ENCODE measurements at places on chromosomes 2 and 18.

DNA sequence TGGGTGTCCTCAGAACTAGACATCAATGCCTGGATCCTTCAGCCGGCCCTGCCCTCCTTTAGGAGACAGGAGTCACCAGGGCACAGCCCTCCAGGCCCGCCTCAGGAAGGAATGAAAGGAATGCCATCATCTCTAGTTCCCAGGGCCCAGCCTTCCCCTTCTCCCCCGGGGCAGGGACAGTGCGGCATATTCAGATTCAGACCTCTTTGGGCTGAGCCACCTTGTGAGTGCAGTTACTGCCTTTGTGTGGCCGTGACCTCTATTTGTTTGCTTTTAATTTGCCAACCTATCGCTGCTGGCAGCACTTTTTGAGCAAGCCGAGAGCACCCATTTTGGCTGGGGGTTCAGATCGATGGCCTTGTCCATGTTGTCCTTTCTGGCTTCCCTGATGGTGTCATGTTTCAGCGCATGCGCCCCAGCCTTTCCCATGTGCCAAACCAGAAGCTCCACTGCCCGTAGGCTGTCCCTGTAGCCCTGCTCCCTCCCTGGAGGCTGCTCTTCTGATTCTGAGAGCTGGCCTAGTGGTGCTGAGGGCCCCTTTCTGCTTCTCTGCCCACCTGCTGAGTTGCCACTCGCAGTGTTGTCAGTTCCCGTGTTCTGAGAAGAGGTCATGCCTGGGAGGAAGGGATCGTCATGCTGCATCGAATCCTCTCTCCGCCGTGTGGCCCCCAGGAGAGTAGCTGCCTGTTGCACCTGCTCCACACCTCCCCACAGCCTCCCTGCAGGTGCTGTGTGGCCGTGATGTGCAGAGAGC lies 10.9 kb downstream of the ANKRD23 start:
- peak; percentile 94 for DNase-seq

GRCh38 chr2:30775833-30776232 lies 31.4 kb downstream of the CAPN13 start:
- no peak for DNase-seq

DNA sequence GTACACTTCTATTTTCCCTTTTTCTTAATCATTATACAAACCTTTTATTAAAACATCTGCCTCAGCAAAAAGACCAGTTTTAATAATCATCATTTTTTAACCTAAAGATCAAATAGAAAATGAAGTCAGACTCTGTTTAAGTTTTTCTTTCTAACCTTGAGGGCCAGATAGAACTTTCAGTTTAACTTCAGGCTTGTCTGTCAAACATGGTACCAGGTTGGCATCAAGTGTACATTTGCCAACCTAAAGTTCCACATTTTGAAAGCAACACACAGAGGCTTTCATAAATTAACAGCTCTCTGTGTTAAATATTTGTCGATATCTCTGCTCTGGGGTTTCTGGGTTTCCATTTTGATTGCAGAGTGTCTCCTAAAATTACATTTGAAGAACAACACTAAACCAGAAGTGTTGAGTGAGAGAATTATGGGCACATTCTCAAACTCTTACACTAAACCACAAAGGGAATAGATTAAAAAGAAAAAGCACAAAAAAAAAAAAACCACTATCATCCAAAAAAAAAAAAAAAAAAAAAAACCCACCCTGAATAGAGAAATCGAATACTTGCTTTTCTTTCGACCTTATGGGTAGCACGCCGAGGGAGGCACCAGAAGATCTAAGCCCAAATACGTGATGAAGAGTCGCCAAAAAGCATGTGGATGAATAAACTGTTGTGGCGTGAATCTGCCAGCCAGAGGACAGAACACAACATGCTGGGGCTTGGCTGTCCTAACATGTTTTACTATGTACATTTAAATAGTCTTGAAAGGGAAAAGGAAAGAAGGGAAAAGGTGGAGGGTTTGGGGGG lies 166.2 kb downstream of the TCF4 start:
- DNase-seq = peak; percentile 62

DNA sequence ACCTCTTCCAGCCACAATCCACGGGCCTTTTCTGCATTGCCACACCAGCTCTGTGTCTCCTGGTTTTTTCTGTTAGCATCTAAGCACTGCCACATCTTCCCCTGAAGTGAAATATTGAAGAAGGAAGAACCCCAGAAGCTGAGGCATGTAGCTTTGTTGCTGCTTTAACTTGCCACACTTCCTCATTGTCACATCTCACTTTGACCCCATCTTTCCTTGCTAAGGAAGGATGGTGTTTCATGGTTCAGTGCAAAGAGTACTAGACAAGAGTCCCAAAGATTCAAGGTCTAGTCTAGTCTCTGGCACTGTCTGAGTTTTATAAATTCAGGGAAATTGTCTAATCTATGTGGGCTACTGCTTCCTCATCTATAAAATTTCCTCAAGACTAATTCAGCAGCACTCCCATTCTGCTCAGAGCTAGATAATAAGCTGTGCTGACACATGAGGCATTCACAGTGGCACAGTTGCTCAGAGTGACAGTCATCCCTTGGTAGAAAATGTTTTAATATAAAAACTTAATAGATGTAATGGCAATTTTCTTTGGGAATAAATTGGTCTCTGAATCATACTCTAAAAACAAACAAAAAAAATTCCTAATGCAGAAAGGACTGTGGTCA lies 483.0 kb upstream of the ID2 start:
- no peak for DNase-seq

DNA sequence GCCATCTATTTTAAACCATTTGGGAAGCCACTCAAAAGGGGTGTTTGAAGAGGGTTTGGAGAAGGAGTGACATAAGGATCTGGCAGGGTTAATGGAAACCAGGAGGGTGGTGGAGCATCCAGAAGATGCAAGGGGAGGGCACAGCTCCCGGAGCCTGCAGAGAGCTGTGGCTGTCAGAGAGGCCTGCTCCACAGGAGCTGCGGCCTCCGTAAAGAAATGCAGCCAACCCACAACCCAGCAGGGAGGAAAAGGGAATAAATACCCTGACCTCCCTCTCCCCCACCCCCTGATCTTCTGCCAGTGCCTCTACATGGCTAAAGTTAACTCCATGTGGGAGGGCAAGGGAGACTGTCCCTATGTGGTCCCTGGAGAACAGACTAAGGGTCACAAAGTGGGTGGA lies 567.1 kb upstream of the POU3F3 start:
- no peak for DNase-seq

DNA sequence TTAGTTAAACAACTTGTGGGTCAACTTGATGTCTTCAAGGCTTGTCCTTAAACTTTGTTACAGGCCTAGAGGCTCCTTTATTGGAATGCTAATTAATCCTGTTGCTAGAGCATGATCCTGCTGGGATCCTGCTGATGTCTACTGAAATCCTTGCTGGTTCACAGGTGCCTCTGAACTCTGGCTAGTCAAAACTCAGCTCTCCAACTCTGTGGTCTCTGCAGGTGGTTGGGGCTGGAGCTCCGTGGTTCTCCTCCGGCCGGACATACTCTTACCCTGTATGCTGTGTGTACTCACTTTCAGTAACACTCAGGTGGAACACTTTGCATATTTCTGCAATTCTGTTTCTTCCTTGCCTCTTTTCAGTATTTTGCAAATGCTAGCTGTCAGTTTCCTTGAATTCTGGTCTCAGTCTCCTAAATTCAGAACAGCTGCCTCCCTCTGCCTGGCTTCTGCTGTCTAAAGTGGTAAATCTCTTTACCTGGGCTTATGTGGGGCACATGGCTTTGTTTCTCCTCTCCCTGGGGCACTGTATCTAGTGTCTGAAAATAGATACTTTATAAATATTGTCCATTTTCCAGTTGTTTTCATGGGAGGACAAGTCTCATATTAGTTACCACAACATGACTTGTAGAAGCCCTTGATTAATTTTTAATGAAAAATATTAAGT lies 113.0 kb downstream of the ATP9B start:
- DNase-seq = no peak

DNA sequence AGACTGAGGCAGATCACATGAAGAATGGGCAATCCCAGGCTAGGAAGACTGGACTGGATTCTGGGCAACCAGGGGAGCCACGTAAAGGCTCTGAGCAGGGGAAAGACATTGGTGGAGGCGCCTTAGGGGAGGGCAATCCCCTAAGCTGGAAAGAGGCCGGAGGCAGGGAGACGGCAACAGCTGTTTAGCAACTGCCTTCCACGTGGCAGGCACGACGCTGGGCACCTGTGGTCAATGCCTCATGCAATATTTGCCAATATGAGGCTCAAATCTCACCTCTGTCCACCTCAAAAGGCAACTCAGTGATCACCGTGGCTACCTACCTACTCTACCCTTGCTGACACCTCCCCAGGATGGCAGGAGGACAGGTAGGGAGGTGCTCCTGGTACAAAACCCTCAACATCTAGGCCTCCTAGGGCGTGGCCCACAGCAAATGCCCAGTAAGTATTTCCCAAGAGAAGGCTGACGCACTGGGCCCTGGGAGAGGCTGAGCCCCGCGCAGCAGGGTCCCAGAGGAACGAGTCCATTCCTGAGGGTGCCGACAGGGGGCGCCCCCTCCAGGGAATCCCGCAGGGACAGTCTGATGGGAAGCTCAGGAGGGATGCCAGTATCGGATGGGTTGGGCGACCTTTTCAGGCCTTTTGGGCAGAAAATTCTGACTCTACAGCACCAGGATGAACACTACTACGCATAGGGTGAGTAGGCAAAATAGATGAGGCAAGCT lies 8.9 kb downstream of the BOLA3 start:
- DNase-seq = no peak

DNA sequence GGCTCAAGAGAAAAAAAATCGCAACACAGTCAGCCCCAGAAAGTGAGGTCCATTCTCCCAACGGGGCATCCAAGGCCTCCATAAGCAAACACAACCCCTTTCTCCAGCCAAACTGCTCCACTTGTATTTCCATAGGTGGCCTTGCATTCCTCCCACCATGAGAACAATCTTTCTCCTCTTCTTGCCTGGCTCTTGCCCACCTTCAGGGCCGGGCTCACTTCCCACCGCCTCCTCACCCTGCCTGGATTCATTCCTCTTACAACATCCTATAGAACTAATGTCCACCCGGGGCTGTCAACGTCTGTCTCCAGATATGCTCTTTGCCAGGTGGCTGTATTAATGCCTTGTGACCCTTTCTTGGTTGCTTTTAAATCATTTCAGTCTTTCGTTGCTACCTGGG lies 124.5 kb downstream of the SMAD7 start:
- DNase-seq = no peak

DNA sequence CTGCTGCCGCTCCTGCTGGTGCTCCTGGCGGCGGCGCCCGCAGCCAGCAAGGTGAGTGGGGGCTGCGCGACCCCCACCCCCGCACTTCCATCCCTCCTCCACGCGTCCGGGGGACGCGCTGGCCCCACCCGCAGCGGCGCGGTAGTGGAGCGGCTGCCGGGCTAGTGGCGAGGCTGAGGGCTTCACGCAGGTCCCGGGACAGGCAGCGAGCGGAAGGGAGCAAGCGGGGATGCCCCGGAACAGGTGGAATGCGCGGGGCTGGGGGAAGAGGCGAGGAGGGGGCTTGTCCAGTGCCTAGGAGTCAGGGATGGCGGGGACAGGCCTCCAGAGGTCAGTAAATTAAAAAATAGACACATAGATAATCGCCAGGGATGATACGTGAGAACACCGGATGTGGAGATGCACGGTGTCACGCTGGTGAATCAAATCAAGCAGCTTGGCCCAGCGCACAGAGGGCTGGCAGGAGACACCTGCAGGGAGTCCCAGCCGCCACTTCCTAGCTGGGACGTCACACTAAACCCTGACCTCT lies 403 bp downstream of the COL4A3 start:
- DNase-seq = peak; percentile 58

GRCh38 chr2:186590759-186591505 lies 1.1 kb downstream of the ITGAV start:
- peak; percentile 79 for DNase-seq

DNA sequence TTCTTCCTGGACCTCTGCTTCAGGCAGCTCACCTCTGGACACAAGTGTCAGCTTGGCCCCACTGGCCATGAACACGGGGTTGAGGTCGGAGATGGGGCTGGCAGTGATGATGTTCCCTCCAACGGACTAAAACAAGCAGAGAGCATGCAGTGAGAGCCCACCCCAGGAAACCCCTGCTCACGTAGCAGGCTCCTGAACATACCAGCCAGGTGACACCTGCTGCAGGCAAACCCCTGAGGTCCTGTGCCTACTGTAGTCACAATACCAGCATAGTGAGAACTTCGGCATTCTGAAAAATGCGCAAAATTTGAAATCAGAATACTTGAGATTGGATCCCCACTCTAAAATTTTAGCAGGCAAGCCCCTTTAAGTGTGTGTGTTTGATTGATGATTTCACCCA lies 32.9 kb downstream of the XDH start:
- DNase-seq = no peak

GRCh38 chr2:191173206-191173605 lies 22.4 kb upstream of the STAT4 start:
- DNase-seq = no peak

DNA sequence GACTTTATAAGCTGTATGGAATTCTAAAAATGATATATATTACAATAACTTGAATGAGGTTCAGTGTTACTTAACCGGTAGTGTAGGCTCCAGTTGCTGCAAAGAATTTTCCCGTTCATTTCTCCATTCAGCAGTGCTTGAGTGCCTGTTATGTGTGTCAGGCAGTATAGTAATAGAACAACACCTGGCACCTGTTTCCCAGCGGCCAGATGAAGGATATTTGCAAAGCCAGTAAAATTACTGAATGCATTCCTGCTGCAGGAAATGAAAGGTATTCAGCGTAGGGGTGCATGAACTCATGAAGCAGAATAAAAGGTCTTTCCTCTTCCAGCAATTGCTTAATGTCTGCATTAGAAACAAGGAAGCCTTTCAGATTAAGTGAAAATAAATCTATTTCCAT lies 18.8 kb downstream of the YPEL5 start:
- no peak for DNase-seq

- DNase-seq = no peak
These were observed 293.4 kb downstream of the ZNF521 start for GRCh38 chr18:25058521-25058920.

DNA sequence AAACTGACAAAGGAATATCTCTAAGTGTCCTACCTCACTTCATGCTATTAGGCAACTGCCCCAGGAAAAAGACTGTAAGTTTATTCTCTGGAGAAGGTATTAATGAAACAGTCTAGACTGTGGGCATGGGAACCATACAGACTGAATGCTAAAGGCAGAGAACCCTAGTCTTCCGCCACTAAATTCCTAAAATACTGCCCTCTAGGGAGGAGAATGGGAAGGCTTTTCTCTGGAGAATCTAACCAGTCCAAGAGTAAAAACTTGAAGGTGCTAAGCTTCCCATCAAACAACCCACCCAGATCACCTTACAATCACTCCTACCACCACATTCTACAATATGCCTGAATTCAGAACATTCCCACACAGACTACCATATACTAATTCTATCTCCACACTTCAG lies 3.4 kb downstream of the SRBD1 start:
- peak; percentile 47 for DNase-seq

DNA sequence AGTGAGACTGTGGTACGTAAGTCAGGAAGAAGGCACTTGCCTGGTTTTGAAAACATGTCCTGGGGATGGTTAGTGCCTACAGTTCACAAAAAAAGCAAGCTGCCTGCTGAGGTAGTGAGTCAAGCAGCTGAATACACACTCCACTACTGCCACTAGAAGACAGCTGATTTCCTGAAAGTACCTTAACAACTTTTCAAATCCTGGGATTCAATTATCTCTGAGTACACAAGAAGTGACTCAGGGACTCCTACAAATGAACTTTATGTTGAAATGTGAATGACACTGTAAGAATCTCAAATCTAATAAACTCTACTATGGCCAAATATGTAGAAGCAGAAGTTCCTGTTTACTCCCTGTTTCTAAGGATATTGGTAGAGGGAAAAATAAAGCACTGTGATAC lies 58.0 kb upstream of the ARL5A start:
- DNase-seq = peak; percentile 37

Data from osteoblast (primary cell).